ENCODE measurements at places on chromosomes 3 and 15. TPM values are rescaled to one million over a fixed set of nuclear protein-coding genes. Genes with fewer than 3 reads are reported as not detected.

Gene AADACL2
- total RNA-seq = not detected

Gene RNF13
- total RNA-seq = 66.9 TPM

Gene HES1
- total RNA-seq = 91.4 TPM

Gene ANKRD63
- 0.58 TPM for total RNA-seq

Gene ZNF502
- total RNA-seq = 8.0 TPM

Gene LRRC31
- total RNA-seq = not detected

Gene CFAP20DC
- total RNA-seq = 3.3 TPM

Gene CMTM7
- 18.6 TPM for total RNA-seq

Gene FES
- 52.4 TPM for total RNA-seq

Gene PAK6
- 9.8 TPM for total RNA-seq

Gene HRG
- total RNA-seq = 0.88 TPM

Gene FGD5
- 35.8 TPM for total RNA-seq

Gene CEMIP
- total RNA-seq = 1.6 TPM

Gene SLC22A14
- 1.7 TPM for total RNA-seq

Gene RAD54L2
- total RNA-seq = 20.3 TPM

Gene GP5
- 1.6 TPM for total RNA-seq

Gene PLA2G4E
- total RNA-seq = 0.29 TPM

Gene ALDH1A2
- 157 TPM for total RNA-seq

Gene LYZL4
- total RNA-seq = not detected

Gene TP63
- 2.9 TPM for total RNA-seq

Gene MUC20
- 36.7 TPM for total RNA-seq

Gene STAG1
- total RNA-seq = 60.8 TPM

Gene OR5K2
- total RNA-seq = not detected

Gene TMEM45A
- total RNA-seq = 15.5 TPM

Gene ZSCAN29
- 28.8 TPM for total RNA-seq

Gene GAP43
- 1.1 TPM for total RNA-seq
